Naive thymus-derived CD8-positive, alpha-beta T cell (primary cell): ENCODE measurements at places on chromosomes 5 and 9. TPM values are rescaled to one million over a fixed set of nuclear protein-coding genes. Genes with fewer than 3 reads are reported as not detected.

GRCh38 chr9:129258124-129258822 is 80.2 kb upstream of the IER5L start:
- peak overlapping the region; percentile 75 for H3K27ac ChIP-seq
- no peaks in the 10 kb centered on the region for H3K27me3 ChIP-seq
- H3K36me3 ChIP-seq, result no peaks in the 10 kb centered on the region

GRCh38 chr5:132949136-132949535 is 14.3 kb downstream of the AFF4 start:
- DNase-seq, result no peak
- H3K4me3 ChIP-seq, result no peak overlapping the region

DNA sequence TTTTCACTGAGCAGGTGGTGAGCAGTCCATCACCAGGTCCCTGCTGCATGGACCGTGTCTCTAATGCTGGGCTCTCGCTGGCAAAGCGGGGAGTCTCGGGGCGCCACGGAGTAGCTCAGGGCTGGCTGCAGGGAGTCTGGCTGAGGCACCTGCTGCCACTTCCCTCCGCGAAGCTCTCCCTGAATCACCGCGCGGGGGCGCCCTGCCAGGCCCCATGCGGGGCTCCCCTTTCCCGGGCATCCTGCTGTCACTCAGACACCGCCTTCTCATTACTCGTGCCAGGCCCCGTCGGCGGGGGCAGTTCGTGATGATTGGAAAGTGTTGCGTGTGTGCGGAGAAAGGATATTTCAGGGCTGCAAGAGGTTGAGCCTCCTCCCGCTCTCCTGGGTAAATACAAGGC is 335.8 kb downstream of the IRX2 start:
- no peak overlapping the region for H3K27ac ChIP-seq
- no peaks in the 10 kb centered on the region for H3K4me1 ChIP-seq
- no peaks in the 10 kb centered on the region for H3K27me3 ChIP-seq
- no peak overlapping the region for H3K4me3 ChIP-seq
- no peaks in the 10 kb centered on the region for H3K36me3 ChIP-seq

- H3K36me3 ChIP-seq, result no peaks in the 10 kb centered on the region
- H3K27ac ChIP-seq, result peak overlapping the region; percentile 91
- peak overlapping the region; percentile 84 for H3K4me3 ChIP-seq
- DNase-seq, result no peak
- H3K27me3 ChIP-seq, result no peaks in the 10 kb centered on the region
- peaks cover 45% of the 10 kb centered on the region for H3K4me1 ChIP-seq
These were observed 152.0 kb downstream of the ERCC6L2 start for GRCh38 chr9:96027251-96028131.

- H3K36me3 ChIP-seq, result no peaks in the 10 kb centered on the region
- H3K27ac ChIP-seq, result no peak overlapping the region
- no peaks in the 10 kb centered on the region for H3K4me1 ChIP-seq
- peaks cover 7% of the 10 kb centered on the region for H3K27me3 ChIP-seq
- H3K4me3 ChIP-seq, result no peak overlapping the region
These were observed 110.3 kb downstream of the ASTN2 start for GRCh38 chr9:117304549-117304948.

DNA sequence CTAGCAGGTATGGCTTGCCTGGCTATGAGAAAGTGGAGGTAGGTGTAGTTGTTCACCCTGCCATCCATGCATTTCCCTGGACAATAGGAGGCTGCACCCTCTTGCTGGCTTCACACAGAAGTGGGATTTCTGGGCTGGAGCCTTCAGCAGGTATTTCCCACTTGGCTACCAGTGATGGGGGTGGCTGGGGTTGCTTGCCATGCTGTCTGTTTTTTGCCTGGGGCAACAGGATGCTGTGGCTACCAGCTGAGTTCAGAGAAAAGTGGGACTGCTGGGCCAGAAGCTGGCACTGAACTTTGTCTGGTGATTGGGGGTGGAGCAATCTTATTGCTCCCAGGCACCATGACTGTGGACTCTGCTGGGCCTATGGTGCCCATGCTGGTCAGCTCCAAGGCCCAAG is 299.6 kb downstream of the FAM170A start:
- DNase-seq, result no peak
- H3K36me3 ChIP-seq, result no peaks in the 10 kb centered on the region
- H3K27ac ChIP-seq, result no peak overlapping the region
- H3K27me3 ChIP-seq, result no peaks in the 10 kb centered on the region
- no peak overlapping the region for H3K4me3 ChIP-seq
- H3K4me1 ChIP-seq, result no peaks in the 10 kb centered on the region

- no peaks in the 10 kb centered on the region for H3K36me3 ChIP-seq
- H3K27ac ChIP-seq, result no peak overlapping the region
- peaks cover 27% of the 10 kb centered on the region for H3K27me3 ChIP-seq
- H3K4me3 ChIP-seq, result no peak overlapping the region
These were observed 135.9 kb upstream of the LIFR start for GRCh38 chr5:38692346-38692745.

DNA sequence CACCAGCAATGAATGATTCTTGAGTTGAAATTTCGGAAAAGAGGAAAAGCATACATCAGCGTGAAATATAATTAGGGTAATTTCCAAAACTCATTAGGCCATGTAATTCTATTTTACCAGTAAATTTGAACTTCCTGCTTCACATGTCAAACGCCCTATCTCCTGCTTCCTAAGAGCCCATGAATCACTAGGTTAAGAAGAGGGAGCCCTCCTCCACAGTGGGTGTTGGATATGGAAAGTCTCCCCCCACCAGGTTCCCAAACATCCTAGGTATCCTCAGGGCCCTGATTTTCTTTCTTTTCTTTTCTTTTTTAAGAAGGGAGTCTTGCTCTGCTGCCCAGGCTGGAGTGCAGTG is 115.2 kb downstream of the SUSD1 start:
- DNase-seq, result no peak
- no peaks in the 10 kb centered on the region for H3K27me3 ChIP-seq
- no peak overlapping the region for H3K27ac ChIP-seq
- H3K4me3 ChIP-seq, result no peak overlapping the region

GRCh38 chr9:112570671-112571167 is 84.1 kb downstream of the KIAA1958 start:
- H3K36me3 ChIP-seq, result peaks cover 23% of the 10 kb centered on the region
- no peaks in the 10 kb centered on the region for H3K27me3 ChIP-seq
- H3K4me1 ChIP-seq, result peaks cover 23% of the 10 kb centered on the region

DNA sequence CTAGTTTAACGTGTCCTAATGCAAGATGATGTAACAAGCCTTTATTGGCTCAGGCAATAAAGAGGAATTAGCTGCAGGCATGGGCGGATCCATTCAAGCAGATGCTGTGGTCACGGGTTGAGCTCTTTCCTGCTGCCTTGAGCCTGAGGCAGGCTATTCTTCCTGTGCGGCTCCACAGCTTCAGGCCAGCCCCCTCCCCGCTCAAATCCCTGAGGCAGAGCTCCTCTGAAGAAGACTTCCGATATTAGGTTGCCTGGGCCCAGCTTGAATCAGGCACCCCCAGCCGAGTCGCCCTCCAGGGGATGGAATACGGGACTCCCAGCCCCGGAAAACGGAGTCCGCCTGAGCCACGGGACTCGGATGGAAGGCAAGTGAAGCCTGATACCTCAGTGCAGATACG is 95.0 kb upstream of the RUFY1 start:
- DNase-seq, result no peak
- H3K27me3 ChIP-seq, result peaks cover 3% of the 10 kb centered on the region
- no peak overlapping the region for H3K27ac ChIP-seq
- H3K4me3 ChIP-seq, result no peak overlapping the region
- no peaks in the 10 kb centered on the region for H3K4me1 ChIP-seq
- peaks cover 5% of the 10 kb centered on the region for H3K36me3 ChIP-seq

- H3K27ac ChIP-seq, result no peak overlapping the region
- H3K27me3 ChIP-seq, result no peaks in the 10 kb centered on the region
- H3K4me1 ChIP-seq, result no peaks in the 10 kb centered on the region
- no peak overlapping the region for H3K4me3 ChIP-seq
These were observed 171.8 kb upstream of the NR3C1 start for GRCh38 chr5:143575286-143575685.

GRCh38 chr5:147675168-147675567 is 107.4 kb downstream of the JAKMIP2 start:
- no peaks in the 10 kb centered on the region for H3K27me3 ChIP-seq
- no peak overlapping the region for H3K4me3 ChIP-seq
- no peak for DNase-seq
- H3K27ac ChIP-seq, result no peak overlapping the region

DNA sequence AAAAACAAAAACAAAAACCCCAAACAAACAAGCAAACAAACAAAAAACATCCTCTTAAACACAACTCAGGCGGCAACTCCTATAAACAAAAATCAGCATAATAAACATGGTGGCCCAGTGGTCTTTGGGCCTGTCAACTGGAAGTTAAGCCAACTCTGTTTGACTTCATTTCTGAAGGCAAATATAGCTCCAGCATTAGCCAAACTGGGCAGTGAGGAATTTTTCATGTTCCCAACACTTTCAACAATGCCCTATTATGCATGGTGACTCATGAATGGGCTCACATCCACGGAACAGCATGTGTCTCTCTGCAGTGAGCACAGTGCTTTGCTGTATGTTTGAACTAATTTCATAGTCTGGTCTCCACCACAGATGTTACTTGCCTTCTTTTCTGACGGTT is 143.9 kb upstream of the STC2 start:
- H3K4me1 ChIP-seq, result no peaks in the 10 kb centered on the region
- no peak for DNase-seq
- no peak overlapping the region for H3K4me3 ChIP-seq
- H3K36me3 ChIP-seq, result no peaks in the 10 kb centered on the region
- no peak overlapping the region for H3K27ac ChIP-seq

- no peak overlapping the region for H3K27ac ChIP-seq
- no peaks in the 10 kb centered on the region for H3K4me1 ChIP-seq
- H3K36me3 ChIP-seq, result no peaks in the 10 kb centered on the region
- no peaks in the 10 kb centered on the region for H3K27me3 ChIP-seq
- no peak overlapping the region for H3K4me3 ChIP-seq
These were observed 141.5 kb downstream of the ADAMTS19 start for GRCh38 chr5:129601576-129601975.

- DNase-seq, result peak; percentile 4
- H3K36me3 ChIP-seq, result peaks cover 4% of the 10 kb centered on the region
- H3K27me3 ChIP-seq, result no peaks in the 10 kb centered on the region
- H3K4me3 ChIP-seq, result peak overlapping the region; percentile 91
These were observed 457 bp upstream of the IDNK start for GRCh38 chr9:83622433-83622938.

DNA sequence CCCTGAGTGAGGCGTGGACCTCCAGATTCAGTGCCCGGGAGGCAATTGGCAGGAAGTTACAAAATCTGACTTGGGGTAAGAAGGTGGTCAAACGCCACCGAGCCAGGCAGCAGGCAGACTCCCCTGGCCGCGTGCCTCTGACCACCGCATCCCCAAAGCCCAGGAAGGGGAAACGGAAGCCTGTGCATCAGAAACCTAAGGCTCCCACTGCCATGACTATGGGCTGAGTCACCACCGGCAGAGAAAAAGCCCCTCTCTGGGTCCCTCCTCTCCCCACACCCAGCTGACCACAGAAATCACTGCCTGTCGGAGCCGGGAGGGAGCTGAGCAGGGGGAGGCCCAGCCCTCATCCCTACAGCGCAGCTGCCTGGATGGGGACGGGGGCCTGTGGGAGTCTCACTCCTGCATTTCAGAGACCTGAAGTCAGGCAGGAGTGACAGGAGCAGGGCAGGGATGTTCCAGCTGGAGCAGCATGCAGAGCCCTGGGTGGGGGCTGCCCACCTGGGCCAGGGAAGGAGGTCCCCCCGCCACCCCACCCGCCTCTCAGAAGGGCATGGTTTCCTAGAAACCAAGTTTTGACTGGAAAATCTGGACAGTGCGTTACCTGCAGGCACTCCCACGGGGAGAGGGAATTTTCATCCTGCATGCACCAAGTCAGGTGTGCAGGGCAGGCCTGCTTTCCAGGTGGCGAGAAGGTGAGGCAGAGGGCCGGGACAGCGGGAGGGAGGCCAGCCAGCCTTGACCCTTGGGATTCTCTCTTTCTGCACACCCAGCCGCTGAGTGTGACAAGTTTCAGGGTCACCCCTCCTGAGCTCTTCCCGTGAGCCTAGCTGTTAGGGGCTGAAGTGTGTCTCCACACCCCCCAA is 68.2 kb downstream of the LRSAM1 start:
- H3K4me3 ChIP-seq, result no peak overlapping the region
- peaks cover 11% of the 10 kb centered on the region for H3K36me3 ChIP-seq
- no peaks in the 10 kb centered on the region for H3K27me3 ChIP-seq
- peaks cover 3% of the 10 kb centered on the region for H3K4me1 ChIP-seq
- no peak for DNase-seq

- no peak overlapping the region for H3K4me3 ChIP-seq
- peaks cover 9% of the 10 kb centered on the region for H3K27me3 ChIP-seq
- no peak for DNase-seq
These were observed 29.2 kb upstream of the ADRA1B start for GRCh38 chr5:159887050-159887449.

DNA sequence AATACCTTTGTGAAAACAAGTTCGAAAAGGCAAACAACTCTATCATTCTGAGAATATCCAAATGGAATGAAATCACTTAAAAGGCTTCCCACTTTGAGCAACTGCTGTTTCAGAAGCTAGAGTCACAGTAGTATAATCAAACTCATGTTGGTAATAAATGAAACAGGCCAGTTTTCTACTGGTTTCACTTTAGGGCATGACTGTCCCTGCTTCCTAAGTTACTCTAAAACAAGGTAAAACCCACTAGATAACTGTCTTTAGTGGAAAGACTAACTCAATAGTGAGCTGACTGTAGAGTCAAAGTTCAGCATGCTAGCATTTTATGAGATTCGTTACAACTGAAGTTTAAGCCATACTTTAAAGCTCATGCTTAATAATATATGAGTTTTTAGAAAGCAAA is 6.0 kb downstream of the CDC26 start:
- no peak overlapping the region for H3K27ac ChIP-seq
- DNase-seq, result no peak
- no peak overlapping the region for H3K4me3 ChIP-seq
- peaks cover 8% of the 10 kb centered on the region for H3K4me1 ChIP-seq
- peaks cover 23% of the 10 kb centered on the region for H3K36me3 ChIP-seq

- H3K27ac ChIP-seq, result peak overlapping the region; percentile 98
- peaks cover 12% of the 10 kb centered on the region for H3K36me3 ChIP-seq
- peak overlapping the region; percentile 99 for H3K4me3 ChIP-seq
- no peaks in the 10 kb centered on the region for H3K27me3 ChIP-seq
- no peak for DNase-seq
These were observed 2.0 kb downstream of the RGMB start for GRCh38 chr5:98775246-98776065.

GRCh38 chr9:33366979-33367480 is 35.3 kb downstream of the AQP7 start:
- H3K36me3 ChIP-seq, result peaks cover 92% of the 10 kb centered on the region
- H3K4me1 ChIP-seq, result no peaks in the 10 kb centered on the region
- no peak for DNase-seq
- peak overlapping the region; percentile 12 for H3K27ac ChIP-seq

DNA sequence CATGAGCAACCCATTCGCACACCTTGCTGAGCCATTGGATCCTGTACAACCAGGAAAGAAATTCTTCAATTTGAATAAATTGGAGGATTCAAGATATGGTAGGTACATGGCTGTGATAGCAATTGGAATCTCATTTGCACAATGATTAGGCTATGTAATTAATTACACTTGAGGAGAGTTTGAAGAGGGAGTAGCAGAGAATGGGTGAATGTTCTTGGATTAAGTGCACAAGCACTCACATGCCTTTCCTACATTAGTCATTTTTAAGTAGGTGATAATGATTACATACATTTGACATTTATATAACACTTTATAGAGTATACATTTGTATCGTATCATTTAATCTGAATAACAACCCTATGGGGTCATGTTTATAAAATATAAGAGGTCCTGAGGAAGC is 21.1 kb downstream of the ACO1 start:
- H3K4me3 ChIP-seq, result no peak overlapping the region
- no peak overlapping the region for H3K27ac ChIP-seq
- H3K27me3 ChIP-seq, result no peaks in the 10 kb centered on the region

PCDHA11 gene
- total RNA-seq, result not detected

EMB gene
- 195 TPM for total RNA-seq

CDH6 gene
- total RNA-seq, result not detected

OMD gene
- total RNA-seq, result not detected

ADGRD2 gene
- total RNA-seq, result not detected

ZNF474 gene
- 0.47 TPM for total RNA-seq

TRPM3 gene
- not detected for total RNA-seq

CTNNA1 gene
- total RNA-seq, result 5.7 TPM

SPATA31C1 gene
- not detected for total RNA-seq

ITGA2 gene
- not detected for total RNA-seq

PIP5K1B gene
- 1.2 TPM for total RNA-seq
